GM04503 (cell line): ENCODE measurements at places on chromosomes 11 and 22.

- DNase-seq: no peak
Measured at GRCh38 chr11:8544807-8545206, 49.2 kb downstream of the STK33 start.

DNA sequence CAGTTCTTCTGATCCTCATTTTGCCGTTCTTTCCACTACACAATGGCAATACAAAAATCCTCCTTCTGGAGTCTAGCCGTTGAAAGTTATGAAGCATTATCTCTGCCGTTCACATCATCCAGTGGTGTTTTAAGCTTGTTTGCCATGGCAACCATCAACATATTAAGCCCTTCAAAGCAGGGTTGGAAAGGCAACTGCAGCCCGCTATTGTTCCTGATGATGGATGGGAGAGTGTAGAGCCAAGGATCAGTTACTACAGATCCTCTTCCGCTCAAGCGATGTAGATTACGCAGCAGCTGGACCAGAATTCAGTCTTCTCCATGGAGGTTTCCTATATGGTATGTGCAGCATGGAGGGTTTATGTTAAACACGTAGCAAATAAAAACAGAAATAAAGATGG is 352.7 kb downstream of the NTM start:
- DNase-seq: no peak

- DNase-seq: no peak
Measured at GRCh38 chr11:57429946-57430345, 3.0 kb upstream of the SLC43A3 start.

GRCh38 chr11:767238-767637 is 10.0 kb downstream of the GATD1 start:
- DNase-seq: no peak

DNA sequence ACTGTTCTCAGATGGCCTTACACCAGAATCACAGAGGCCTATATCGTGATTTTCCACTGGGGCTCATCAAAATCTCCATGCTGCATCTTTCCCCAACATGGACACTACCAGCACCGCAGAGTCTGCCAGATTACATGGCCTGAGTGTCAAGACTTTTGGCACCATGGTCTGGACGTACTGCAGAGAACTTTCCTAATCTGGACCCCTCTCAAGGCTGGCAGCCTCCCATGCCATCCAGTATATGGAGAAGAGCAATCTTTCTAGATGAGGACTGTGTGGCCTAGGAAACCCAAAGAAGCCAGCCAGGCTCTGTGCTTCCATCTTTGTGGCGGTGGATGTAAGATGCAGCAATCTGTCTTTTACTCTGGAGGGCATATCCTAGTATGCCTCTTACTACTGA is 139.2 kb downstream of the ADAMTS15 start:
- DNase-seq: no peak

- no peak for DNase-seq
Measured at GRCh38 chr22:41314821-41315220, 13.5 kb downstream of the ZC3H7B start.

GRCh38 chr22:20154602-20155187 is 3.8 kb upstream of the CCDC188 start:
- DNase-seq: no peak

DNA sequence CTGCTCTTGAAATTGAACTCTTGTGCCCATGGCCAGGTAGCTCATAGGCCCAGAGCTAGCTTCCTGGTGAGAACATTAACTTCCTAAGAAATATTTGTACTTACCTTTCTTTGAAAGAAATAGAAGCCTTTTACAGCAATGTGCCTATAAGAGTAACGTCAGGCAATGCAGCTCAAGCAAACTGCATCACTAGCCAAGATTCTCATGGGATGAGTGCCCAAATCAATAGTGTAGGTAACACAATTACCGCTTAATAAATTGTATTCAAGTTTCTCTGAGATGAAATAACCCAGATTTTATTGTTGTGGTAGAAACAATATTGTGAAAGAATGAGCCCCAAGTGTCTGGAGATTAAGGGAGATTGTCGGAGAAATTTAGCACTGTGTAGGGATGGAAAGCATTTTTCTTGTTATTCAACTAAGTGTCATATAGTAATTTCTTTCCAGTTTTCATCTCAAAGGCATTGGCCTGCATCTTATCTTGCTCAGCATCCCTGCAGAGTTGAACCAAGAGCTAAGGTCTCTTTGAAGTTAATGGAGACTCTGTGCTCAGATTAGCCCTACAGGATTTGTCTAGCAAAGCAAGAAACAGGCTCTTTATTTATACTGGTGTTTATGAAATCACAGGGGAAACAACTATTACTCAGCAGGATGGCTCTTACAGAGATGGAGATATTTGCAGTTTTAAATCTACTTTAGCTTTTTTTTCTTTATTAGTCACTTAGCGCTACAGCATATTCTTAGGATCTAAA is 321.0 kb upstream of the PDGFD start:
- DNase-seq: no peak

GRCh38 chr22:24302591-24302990 is 32.0 kb downstream of the SPECC1L start:
- no peak for DNase-seq

GRCh38 chr11:78370406-78371172 is 47.0 kb downstream of the GAB2 start:
- DNase-seq: no peak

DNA sequence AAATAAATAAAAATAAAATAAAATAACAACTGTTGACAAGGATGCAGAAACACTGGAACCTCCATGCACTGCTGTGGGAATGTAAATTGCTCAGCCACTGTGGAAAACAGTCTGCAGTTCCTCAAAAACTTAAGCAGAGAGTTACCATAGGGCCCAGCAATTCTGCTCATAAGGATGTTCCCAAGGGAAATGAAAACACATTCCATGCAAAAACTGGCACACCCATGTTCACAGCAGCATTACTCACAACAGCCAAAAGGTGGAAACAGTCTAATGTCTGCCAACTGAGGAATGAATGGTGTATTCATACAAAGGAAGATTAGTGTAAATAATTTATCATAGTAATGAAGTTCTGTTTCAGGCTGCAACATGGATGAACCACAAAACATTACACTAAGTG is 3.2 kb upstream of the KRTAP5-10 start:
- no peak for DNase-seq

GRCh38 chr22:27455526-27455925 is 346.0 kb downstream of the MN1 start:
- no peak for DNase-seq

- no peak for DNase-seq
Measured at GRCh38 chr11:57800444-57801182, 39.0 kb downstream of the CTNND1 start.
